ENCODE measurements at places on chromosomes 13 and 19. TPM values are rescaled to one million over a fixed set of nuclear protein-coding genes. Genes with fewer than 3 reads are reported as not detected.

Gene TMEM238
- total RNA-seq, result 1.2 TPM

DNA sequence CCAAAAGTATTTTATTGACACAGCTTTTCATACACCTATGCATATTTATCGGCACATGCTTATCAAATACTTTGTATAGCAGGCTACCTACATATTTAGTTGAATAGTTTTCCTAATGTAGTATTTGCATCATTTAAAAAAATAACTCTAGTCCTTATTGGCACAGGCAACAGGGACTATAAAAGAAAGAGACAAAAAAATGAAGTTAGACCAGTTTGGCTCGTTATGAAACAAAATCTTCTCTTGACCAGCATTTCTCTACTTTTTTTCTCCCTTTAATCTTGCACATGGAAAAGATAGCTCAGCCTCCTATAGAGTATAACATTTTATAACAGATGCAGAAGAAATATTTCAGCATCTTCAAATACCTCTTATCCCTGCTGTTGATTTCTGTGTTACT is 794.8 kb upstream of the MIR17HG start:
- no peak for DNase-seq

Gene ZNF578
- total RNA-seq, result 0.30 TPM

DNA sequence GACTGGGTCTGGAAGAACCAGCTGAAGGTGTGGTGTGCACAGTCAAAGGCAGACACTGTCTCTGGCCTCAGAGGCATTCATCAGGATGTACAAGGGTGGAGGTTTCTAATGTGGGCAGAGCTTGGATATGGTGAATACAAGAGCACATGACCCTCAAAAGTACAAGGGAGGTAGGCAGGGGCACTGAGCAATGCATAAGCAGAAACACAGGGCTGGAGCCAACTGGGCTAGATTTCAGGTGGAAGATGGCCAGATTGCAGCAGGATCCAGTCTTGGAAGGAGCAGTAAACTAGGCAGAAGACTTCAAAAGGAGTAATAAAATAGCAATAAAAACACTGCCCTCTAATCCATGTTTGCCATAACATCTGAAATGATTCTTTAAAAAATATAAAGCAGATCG is 417.1 kb downstream of the OLFM4 start:
- no peak for DNase-seq

DNA sequence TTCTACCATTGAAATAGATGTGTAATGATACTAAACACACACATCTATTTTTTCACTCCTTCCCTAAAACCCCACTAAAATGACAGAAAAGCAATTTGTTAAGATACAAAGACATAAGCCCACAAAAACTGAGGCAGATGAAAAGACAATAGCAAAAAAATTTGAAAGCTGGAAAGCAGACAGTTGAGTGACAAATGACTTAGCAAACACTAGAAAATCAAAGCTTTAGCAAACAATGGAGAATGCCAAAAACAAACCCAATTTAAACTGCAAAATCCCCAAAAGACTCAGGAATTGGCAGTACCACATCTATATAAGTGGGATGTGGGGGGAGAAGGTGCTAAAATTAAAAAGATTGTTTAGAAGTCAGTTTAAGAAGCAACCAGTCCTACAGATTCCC is 9.5 kb downstream of the TSC22D1 start:
- DNase-seq, result no peak

GRCh38 chr19:31553846-31554215 is 204.6 kb upstream of the TSHZ3 start:
- DNase-seq, result no peak

DNA sequence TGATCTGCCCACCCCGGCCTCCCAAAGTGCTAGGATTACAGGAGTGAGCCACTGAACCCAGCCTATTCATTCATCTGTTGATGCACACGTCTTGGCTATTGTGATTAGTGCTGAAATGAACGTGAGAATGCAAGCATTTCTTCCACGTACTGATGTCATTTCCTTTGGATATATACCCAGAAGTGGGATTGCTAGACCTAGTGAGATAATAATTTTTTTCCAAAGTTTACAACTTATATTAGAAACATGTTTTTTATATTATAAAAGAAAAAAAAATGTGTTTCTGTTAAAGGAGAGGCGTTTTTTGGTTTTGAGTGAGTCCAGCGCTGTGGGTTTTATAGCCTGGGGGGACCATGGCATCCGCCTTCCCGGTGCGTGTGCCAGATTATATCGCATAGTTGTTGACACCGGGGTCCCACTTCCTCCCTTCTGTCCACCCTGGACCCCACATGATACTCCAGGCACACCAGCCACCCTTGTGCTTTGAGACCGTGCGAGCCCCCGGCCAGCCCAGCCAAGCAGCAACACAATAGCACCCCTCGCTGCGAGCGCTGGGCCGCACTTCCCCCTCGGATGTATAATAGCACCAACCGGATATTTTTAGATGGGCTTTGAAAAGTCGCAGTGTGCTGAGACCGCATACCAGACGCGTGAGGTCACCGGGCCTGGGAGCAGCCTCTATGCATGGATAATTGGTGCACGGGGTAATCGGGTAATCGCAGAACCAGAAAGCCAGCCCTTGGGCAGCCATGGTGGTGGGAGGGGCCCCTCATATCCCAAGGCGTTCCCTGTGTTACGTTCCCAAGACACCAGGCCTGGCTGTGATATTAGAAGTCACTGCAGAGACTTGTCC is 59.6 kb downstream of the MYO9B start:
- peak; percentile 99 for DNase-seq

DNA sequence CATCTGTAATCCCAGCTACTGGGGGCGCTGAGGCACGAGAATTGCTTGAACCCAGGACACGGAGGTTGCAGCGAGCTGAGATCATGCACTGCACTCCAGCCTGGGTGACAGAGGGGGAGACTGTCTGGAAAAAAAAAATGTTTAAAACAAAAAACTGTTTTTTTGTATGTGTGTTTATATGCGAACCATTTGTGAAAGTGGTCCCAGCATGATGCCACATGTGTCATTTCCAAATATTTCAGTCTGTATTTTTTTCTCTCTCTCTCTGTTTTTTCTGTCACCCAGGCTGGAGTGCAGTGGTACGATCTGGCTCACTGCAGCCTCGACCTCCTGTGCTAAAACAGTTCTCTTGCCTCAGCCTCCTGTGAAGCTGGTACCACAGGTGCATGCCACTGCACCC is 37.4 kb downstream of the SAE1 start:
- no peak for DNase-seq
